Epithelial cell of esophagus (primary cell): ENCODE measurements at places on chromosomes 5 and 9.

DNA sequence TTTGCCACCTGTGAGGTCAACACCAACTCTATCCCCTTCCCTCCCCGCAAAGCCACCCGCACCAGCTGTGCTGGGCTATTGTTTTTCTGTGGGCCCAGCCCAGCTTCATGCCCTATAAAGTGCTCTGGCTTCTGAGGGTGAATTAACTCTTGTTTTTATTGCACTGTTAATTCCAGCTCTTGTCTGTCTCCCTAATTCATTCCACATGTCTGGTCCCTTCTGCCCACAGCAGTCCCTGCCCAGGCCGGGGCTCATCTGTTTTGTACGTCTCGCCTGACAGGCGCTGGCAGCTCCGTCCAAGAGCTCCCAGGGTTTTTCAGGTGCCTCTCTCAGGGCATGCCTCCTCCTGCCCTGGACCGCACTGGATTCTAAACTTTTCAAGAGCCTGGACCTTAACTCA, 118.9 kb downstream of the PDZD2 start:
- DNase-seq, result no peak

DNA sequence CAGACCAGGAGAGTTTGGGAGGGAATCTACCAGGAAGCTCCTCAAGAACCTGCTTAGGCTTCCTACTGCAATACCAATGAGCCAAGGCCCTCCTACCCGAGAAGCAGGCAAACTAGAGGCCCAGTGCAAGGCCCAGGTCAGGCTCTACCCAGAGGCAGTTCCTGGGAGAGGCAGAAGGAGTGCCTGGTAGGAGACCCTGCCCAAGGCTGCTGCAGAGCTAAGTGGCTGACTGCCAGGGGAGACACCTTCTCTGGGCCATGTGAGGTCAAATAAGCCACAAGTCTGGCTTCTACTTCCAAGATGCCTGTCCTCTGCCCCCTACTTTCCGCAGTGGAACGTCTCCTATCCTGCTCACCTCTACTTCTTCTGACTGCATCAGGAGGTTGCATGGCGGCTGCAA, 17.8 kb downstream of the ACSL6 start:
- no peak for DNase-seq

GRCh38 chr5:59749782-59750520, 143.6 kb downstream of the PDE4D start:
- DNase-seq, result no peak

DNA sequence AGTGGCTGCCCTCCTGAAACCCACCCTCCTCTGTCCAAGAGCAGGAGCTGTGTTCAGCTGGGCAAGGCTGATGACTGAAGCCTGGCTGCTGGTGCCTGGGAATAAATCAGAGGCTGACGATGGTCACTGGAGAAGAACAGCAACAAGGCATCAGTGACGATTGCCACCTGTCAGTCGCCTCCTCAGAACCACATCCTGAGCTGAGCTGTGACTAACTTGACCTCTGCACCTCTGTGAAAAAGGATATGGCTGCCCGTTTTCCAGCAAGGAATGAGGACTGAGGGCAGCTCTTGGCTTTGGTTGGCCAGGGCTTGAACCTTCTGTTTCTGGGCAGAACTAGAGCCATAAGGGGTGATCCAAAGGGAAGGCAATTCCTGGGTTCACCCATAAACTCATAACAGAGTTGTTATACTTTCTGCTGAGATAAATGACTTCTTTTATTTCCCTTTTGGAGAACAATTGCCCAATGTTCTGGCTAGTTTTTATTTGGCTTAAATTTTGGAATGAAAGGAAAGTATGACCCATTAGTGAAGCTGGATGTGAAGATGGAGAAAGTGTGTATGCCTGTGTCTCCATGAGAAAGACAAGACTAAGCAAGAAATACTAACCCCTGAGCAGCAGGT, 40.1 kb downstream of the TRIP13 start:
- DNase-seq, result no peak

DNA sequence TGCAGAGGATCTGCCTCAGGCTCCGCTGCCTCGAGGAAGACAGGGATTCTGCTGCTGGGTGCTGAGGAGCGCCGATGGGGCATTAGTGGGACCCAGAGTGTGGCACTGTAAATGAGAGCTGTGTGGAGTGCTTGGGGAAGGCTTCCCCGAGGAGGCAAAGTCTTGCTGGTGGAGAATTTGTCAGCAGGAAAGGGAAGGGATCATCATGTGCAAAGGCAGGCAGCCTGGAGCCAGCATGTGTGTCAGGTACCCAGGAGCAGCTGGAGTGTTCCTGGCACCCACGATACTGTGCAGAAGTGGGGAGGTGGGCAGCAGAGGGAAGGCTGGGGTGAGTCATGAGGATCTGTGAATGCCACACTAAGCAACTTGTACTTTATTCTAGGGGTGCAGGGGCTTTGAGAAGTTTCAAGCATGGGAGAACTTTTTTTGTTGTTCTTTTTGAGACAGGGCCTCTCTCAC, 12.3 kb downstream of the B4GALT7 start:
- DNase-seq, result no peak

GRCh38 chr9:83281306-83282255, 218.6 kb upstream of the RASEF start:
- DNase-seq, result peak; percentile 68

GRCh38 chr5:91177085-91177484, 206.0 kb downstream of the ARRDC3 start:
- DNase-seq, result peak; percentile 17

DNA sequence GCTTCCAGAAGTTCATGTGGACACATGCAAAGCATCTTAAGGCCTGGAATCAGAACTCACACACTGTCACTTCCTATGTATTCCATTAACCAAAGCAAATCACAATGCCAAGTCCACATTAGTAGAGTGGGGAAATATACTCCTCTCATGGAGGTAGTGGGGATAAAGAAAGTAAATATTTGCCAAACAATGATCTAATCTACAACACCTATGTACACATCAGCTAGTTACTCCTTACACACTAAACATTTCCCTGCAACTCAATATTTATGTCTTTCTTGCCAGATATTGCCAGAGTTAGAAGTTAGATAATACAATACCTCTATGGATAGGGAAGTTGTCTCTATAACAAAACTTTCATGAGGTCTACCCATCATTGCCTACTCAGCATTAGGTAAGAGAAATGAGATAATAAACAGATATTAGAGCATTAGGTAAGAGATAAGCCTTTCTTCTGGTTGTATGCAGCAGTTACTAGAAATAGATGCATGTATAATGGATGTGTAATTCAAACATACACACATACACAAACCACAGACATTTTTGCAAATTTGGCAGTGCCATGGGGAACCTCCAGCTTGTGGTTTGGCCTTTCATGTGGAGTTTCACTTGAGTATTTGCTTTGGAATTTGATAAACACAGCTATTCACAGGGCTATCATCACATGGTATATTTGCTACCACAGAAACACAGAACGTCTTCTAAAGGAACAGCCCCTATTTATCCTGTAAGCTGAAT, 196.5 kb downstream of the TLE1 start:
- peak; percentile 93 for DNase-seq

GRCh38 chr9:94085062-94085639, 887 bp downstream of the PTPDC1 start:
- DNase-seq, result peak; percentile 21

DNA sequence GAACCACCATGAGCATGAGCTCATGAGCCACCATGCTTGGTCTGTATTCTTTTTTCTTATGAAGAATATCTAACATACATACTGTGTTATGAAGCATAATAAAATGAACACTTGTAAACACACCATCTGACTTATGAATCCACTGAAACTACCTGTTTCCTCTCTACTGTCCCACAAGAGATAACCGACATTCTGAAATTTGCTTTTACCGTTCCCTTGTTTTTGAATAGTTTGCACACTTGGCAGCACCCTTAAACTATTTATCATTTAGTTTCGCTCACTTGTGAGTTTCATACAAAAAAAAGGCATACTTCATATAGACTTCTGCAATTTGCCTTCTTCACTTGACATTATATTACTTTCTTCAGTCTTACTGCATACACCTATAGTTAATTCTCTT, 8.9 kb downstream of the LARS1 start:
- no peak for DNase-seq

GRCh38 chr9:101711330-101711941, 27.0 kb downstream of the GRIN3A start:
- no peak for DNase-seq

- peak; percentile 37 for DNase-seq
These were observed 16.8 kb downstream of the ALDOB start for GRCh38 chr9:101418518-101419430.

DNA sequence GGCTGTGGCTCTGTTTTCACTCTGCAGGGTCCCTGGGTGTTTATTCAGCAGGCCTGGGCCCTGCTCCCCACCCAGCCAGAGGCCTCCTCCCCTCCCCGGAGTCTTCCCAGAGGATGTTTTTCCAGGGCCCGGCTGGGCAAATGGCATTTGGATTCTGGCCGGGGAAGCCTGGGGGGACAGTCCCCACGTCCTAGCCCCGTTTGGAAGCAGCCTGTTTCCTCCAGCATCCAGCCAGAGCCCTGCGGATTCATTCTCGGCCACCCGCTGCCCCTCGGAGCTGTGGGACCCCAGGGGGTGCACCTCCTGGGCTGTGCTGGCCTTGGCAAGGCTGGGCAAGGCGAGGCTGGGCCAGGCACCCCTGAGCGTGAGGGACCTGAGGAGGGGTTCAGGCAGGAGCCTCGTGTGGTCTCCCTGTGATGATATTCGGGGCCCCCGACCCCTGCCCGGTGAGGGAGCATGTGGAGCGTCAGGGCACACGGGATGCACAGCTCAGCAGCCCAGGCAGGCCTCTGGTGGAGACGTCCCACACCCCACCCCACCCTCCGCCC, 48.8 kb upstream of the EGFL7 start:
- no peak for DNase-seq

DNA sequence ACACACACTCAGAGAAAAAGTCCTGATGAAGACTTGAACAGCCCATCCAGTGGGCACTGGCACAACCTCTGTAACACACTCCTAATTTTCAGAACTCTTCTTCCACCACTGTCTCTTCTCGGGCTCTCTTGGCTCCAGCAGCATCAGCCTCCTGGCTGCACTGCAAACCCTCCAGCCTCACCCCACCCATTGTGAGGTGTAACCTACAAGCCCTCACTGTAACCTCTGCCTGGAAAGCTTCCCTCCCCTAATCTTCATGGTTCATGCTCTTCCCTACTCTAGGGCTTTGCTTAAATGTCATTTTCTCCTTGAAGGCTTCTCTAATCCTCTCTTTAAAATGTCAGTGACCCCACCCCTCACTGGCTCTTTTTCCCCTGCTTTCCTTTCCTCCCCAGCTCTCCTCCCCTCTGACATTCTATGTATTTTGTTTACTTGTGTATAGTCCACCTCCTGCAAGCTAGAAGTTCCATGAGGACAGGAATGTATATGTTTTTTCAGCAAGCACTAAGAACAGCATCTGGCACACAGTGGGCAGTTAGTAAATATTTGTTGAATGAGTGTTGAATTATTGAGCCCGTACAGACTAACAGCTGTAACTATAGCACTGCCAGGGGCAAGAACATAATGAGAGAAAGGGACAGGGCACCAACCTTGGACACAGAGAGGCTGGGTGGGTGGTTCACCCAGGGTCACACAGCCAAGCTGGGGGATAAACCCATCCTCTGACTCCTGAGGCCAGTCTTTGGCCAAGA, 76.4 kb downstream of the ESM1 start:
- no peak for DNase-seq

DNA sequence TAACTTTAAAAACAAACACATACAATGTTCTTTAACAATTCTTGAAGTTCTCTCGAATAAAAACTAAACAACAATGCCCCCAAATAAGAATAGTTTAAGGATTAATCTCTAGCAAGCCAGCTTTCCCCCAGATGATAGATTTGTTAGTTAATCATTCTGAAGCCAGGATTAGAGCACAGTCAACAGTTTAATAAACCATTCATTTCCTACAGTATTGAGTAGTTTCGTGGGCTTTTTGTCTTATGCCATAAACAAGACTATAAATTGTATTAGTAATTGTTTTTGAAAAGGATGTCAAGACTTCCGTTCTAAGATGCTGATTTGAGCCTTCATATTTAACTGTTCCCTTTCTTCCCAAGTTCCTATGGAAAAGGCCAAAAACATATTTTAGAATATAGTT, 136.6 kb downstream of the PIK3R1 start:
- DNase-seq, result no peak

- peak; percentile 83 for DNase-seq
These were observed 32.7 kb upstream of the ZCCHC9 start for GRCh38 chr5:81268521-81269196.

DNA sequence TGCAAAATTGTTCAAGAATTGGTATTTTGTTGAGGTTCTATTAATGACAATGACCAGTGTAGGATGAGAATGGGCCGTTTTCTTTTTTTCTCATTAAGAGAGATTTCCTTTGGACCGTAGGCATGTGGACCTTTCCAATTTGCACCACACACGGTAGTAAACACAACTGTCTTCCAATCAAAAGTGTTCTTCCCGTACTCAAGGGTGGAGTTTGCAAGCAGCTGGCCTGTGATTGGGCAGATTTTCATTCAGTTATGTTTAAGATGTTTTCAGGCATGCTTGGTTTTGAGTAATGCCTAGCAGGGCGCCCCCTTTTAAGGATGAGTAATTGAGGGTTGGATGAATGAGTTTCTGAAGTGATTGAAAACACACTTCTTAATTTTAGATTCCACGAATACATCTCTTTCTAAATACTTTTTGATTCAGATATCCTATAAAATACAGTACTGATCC, 2.5 kb downstream of the KDM3B start:
- peak; percentile 89 for DNase-seq

GRCh38 chr5:124738681-124739633, 7.5 kb downstream of the ZNF608 start:
- no peak for DNase-seq

GRCh38 chr5:2300861-2301574, 418.3 kb upstream of the IRX4 start:
- DNase-seq, result no peak

DNA sequence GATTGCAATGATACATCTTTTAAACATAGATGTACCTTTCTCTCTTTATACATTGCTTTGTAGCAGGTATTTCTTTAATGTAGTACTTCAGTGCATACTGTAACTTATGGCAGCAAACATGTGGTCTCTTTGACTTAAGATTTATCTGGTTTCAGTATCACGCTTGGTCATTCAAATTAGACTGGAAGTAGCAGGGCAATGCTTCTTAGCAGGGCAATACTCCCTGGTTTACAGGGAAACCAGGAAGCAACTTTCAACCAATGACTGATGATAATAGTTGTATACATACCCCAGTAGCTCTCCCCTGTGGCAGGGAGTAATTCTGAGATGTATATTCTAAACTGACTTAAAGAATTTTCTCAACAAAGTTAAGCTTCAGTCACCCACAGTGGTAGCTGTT, 761.1 kb upstream of the CDH10 start:
- no peak for DNase-seq

- peak; percentile 92 for DNase-seq
These were observed 46.2 kb downstream of the RNF145 start for GRCh38 chr5:159163027-159163700.

- DNase-seq, result no peak
These were observed 393.3 kb downstream of the DMRT2 start for GRCh38 chr9:1443450-1443849.
